ENCODE measurements at places on chromosomes 7 and 10. TPM values are rescaled to one million over a fixed set of nuclear protein-coding genes. Genes with fewer than 3 reads are reported as not detected.

The SYNPO2L gene
- not detected for total RNA-seq

The ZNF727 gene
- not detected for total RNA-seq

The PON3 gene
- not detected for total RNA-seq

The KIAA1549 gene
- total RNA-seq, result 0.46 TPM

The EN2 gene
- not detected for total RNA-seq

The CDNF gene
- total RNA-seq, result 0.71 TPM

The MBL2 gene
- total RNA-seq, result not detected

All from activated T-cell treated with anti-CD3 and anti-CD28 coated beads, Interleukin-2, amount 50 U/mL, for 4 hours (primary cell).